Kidney capillary endothelial cell (primary cell): ENCODE measurements at places on chromosomes 3 and 15.

- DNase-seq, result no peak
Observed at GRCh38 chr3:173027429-173027828, 113.6 kb downstream of the SPATA16 start.

DNA sequence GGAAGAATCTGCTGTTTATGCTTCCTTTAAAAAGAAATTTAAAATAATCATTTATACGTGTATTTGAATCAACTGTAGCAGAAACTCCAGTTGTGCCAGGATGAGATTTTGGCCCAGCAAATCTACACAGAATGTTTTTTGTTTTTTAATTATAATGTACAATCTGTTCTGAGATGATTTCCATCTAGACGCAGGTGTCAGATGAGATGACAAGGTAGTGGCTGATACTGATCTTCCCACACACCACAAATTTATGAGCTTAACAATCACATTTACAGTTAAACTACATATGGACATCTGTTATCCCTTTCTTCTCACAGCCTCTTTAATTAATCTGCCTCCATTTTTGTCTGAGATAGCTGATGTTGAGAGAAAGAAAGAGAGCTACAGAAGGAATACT, 23.6 kb downstream of the DCLK3 start:
- no peak for DNase-seq

GRCh38 chr3:108127301-108127988, 36.6 kb upstream of the CD47 start:
- DNase-seq, result no peak

DNA sequence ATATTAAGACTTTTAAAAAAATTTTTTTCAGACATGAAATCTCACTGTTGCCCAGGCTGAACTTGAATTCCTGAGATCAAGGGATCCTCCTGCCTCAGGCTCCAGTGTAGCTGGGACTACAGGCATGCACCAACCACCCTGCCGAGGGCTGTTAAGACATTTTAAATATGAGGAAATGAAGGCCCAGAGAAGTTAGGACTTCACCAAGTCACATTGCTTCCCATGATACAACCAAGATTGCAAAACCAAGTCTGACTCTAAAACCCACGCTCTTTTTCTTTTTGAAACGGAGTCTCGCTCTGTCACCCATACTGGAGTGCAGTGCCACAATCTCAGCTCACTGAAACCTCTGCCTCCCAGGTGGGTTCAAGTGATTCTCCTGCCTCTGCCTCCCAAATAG, 28.0 kb downstream of the PTPN9 start:
- DNase-seq, result no peak

- no peak for DNase-seq
Observed at GRCh38 chr3:194387926-194388418, 11.1 kb downstream of the GP5 start.

DNA sequence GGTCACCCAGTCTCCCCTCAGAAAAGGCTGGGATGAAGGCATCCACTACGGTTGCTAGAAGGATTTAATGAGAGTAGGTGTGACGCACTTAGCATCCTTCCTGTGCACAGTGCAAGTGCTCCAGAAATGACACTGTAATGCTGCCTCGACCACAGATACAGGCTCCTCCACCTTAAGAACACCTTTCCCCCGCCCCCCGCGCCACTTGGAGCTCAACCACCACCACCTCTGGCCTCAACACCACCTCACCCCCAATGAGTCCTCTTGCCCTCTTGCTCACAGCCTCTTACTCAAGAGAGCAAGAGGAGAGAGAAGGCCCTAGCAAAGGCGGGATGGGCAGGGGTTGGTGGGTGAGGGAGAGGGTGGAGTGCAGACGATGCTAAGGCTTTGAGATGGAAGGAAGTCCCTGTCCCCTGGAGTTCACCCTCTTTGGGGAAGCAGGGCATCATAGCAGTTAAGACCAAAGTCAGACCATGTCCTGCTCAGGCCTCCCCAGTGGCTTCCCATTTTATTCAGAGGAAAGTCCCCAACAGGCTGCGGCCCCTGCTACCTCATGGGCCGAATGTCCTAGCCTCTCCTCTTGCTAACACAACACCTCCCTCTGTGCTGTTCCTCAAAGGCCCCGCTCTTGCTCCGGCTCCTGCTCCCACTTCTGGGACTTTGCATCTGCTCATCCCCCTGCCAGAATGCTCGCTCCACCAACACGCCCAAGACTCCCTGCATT, 8.3 kb downstream of the STARD5 start:
- no peak for DNase-seq

DNA sequence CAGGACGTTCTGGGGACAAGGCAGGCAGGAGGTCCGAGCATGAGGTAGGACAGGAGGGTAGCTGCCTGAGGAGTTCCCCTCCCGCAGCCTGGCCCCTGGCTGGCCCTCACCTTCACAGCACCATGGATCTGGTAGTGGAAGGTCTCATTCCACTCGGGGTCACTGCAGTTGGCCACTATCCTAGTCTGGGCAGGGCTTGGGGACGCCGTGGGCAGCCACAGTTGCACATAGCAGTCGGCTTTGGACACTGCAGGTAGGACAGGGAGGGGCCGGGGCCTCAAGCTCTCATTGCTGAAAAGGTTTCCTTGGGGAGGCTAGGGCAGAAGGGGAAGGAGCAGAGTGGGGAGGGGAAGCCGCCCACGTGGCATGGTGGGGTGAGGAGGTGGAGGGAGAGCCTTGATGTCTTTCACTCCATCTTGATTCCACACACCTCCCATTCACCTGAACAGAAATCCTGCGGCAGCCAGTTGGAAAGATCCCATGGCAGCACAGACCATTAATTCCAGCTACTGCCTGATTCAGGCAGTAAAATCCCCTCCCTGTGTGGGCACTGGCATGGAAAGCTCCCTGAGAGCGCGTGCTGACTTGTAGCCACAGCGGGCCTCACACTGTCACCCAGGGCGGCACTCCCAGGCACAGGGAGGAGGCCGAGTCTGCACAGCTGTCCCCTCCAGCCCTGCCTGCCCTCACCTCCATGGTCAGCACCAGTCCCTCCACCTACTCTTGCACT, 2.1 kb downstream of the PLA2G4F start:
- no peak for DNase-seq
